C1 segment of cervical spinal cord (tissue), 14 donors: ENCODE measurements at places on chromosomes 5 and 9.
A peak's percentile ranks its signal among the peaks of the same experiment; 100 is the strongest.

- no peak for DNase-seq
These were observed at the start of gene PCDHA1 for GRCh38 chr5:140785905-140786686. Gene PCDHA1 (plus strand): TSS chr5:140786140.

DNA sequence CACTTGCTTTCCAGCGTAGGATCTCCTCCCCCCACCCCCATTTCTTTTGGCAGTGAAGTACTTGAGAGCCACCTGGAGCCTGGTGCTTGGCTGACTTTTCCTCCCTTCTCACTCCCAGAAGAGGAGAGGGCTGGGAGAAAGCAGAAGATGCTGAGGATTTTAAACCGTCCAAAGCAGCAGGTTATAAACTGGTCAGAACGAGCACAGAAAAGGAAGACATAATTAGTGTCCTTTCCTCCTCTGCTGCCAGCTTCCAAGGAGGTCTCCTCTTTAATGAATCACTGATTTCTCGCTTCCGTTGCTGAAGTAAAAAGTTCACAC lies 563 bp upstream of the FGF10 start:
- no peak for DNase-seq

DNA sequence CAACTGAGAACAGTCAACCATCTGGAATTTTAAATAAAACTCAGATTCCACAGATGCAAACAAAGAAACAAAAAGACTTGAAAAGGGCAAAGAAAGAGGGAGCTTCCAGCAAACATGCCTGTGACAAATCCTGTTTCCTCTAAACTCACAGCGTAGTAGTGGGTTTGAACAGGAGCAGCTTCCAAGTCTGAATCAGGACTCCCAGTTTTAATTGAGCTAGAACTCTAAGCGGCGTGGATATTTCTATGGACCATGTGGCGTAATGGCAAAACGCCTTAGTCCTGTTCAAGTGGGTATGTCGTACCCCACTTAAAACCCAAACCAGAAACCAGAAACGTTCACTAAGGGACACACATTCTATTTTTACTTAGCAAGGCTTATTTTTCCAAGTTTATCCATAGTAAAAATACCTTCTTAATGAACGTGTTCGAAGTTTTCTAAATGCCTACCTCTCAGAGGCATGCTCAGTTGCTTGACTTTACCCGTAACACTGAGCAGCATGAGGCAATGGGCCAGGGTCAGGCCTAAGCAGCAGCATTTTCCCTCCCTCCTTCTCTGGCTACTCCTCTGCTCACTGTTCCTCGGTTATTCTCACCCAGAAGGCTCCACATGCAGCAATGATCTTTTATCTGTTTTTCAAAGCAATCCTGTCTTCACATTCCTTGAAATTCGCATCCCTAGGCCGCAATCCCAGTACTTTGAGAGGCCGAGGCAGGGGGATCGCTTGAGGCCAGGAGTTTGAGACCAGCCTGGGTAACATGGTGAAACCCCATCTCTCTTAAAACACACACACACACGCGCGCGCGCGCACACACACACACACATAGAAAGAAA lies 77.9 kb downstream of the FNBP1 start:
- peak; percentile 6 for DNase-seq

- no peak for DNase-seq
These were observed 638 bp downstream of the DIRAS2 start for GRCh38 chr9:90641884-90642487.

DNA sequence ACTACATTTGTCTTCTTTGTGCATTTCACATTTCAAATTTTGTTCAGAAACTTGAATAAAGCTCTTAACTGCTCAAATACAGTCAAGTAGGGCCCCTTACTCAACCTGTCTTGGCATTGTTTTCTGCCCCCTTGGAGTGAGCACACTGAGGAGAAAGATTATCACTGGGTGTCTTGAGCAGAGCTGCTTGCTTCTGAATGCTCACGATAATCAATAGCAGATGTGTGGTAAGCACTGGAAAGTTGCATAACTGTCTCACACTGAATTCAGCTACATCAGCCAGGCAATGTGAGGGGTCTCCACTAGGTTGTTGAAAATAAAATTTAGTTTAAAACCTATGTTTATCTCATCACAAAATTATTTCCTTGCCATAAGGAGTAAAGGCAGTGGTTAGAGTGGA lies 7.8 kb upstream of the TNFAIP8 start:
- DNase-seq: no peak

- no peak for DNase-seq
These were observed 688.6 kb upstream of the SEMA6A start for GRCh38 chr5:117263231-117263630.

DNA sequence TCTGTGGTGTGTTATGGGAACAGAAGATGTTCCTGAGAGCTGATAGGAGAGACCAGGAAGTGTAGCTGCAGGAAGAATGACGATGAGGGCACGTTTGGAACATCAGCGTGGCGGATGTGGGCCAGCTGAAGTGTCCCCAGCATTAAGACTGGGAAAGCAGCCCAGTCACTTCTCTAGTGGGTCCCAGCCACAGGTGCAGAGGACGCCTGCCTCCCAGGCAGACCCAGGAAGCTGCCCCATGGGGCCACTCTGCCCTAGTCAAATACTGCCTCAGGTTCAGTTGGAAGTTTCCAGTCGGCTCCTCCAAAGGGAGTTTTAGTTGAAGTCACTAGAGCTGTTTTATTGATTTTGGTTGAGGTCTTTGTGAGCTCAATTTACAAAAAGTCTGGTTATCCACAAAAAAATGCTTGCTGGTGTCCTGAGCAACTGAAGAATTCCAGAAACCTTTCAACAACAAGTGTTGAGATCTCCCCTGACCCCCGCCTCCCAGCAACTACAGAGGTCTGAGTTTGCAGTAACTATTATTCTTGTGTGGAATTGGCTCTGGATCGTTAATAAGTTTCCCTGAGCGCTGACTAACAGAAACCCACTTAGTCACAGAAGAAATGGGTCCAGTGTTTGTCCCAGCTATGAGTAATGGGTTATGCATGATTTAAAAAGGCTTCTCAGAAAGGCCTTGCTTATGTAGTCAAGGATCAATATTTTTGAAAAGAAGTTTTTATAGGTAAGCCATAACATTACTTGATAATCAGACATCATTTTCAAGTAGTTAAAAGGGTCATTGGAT lies 294.1 kb downstream of the FANCC start:
- no peak for DNase-seq

- no peak for DNase-seq
These were observed 1075.0 kb downstream of the CDH9 start for GRCh38 chr5:25963251-25964008.

- no peak for DNase-seq
These were observed 34.7 kb downstream of the C9orf50 start for GRCh38 chr9:129586245-129586644.

DNA sequence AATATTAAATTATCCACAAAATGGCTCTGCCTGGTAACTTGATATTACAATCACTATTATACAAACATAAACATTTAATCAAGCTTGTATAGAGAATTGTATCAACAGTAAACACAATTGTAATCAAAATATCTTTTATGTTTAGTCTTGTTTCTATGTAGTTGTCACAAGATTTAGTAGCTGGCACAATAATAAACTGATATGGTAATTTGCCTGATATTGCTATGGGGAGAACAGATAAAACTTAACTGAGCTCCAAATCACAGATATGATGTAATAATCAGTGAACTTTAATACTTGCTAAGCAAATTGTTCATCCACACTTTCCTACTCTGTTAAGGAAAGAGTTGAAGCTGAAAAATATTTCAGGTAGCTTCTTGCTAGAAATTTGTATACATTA lies 189.8 kb downstream of the MPDZ start:
- DNase-seq: no peak

DNA sequence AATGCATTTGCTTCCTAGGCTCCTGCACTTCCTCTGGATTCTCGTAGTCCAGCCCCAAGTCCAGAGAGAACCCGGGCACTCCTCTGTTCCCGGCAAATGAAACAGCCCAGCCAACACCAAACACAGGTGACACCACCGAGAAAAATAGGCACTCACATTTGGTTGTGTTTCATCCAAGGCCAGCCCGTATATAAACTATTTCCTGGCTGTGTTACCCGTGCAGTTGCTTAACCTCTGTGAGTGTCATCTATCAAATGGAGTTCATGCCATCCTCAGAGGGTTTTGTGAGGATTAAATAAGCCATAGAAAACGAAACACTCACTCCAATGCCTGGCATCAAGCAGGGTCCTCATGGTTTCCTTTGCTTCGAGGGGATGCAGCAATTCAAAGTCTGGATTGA lies 115.2 kb downstream of the BOD1 start:
- no peak for DNase-seq

GRCh38 chr5:149940941-149941644 lies 3.5 kb downstream of the PDE6A start:
- DNase-seq: no peak

DNA sequence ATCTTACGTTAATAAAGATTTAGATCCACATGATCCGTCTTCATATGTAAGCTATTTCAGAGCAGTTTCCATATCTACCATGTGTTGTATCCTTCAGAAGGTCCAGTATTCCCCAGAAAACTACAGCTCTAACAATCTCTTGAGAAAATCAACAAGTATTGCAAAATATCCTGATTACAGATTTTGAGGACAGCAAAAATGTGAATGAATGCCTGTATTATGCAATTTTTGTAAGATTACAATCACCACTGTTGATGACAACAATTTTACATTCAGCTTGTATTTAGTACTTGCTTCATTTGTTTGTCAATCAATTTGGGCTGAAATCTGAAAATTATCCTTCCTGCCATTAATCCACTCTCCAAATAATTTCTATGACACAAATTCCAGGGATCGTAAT lies 43.0 kb upstream of the FLT4 start:
- DNase-seq: no peak

DNA sequence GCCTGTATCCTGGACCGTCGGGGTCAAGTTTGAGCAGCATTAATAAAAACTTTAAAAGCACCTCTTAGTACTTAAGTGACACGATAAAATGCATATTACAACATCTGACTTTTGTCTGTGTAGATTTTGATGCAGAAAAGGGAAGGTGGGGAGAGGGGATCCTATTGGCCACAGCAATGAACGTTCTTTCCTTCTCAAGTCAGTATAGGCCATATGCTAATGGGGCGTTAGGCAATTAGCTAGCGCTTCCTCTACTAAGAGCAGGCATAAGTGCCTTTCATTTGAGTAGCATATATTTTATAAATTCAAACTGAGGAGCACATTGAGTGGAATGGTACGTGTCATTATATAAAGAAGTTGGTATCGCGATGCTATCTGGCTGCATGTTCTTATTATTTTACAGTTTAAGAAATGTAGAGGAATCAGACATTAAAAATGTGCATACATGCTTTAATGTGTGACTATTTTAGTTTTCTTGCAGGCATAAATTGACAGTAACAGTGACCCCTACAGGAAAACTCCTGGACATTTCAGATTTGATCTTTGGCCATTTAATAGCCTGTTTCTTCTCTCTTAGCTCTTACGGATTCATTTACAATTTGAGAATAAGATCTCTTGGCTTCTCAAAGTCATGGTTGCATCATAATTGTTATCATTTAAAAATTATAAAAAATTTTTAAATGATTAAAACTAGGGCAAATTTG lies 1.1 kb upstream of the GNA14 start:
- DNase-seq: no peak

DNA sequence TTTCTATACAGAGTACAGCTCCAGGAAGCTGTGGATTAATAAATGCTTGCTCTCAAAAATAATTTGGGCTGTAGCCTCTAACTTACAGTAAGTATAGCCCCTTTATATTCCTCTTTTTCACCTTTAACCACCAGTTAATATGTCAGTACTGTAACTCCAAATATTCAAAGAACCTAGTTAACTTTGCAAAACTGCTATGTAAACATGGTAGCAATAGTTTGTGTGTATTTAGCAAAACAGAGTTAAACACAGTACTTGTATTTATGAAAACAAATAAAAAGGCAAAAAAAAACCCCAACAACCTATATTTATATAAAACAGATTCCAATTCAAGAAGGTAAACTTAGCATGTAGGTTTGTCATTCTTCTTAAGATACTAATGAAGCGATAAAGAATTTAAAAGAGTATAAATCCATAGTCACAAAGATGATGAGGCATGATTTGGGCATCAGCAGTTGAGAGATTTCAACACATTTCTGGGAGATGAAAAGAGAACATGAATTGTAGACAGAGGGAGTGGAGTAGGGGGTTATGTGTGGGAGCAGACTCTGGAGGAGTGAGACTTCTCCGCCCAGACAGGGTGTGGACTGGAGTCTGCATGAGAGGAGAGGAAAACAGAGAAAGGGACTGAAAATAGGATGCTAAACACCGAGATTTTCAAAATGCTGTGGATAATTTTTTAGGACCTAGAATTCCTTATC lies 47.0 kb upstream of the F2RL1 start:
- no peak for DNase-seq

GRCh38 chr5:90099099-90099498 lies 310.5 kb downstream of the CETN3 start:
- no peak for DNase-seq

DNA sequence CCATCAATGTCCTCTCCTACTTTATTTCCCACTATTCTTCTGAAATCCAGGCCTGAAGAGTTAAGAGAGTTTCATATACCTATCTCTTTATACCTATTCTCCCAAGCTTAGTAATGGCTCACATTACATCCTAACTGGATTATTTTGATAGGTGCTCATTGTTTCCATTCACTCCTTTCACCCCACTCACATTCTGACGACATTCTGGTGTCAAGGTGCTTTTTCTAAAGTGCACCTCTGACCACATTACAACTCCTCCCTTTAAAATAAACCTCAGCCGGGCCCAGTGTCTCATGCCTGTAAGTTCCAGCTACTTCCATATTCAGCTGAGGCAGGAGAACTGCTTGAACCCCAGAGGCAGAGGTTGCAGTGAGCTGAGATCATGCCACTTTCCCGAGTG lies 417.1 kb downstream of the BNC2 start:
- no peak for DNase-seq

- no peak for DNase-seq
These were observed 2308.8 kb upstream of the ACO1 start for GRCh38 chr9:30075451-30076199.

- DNase-seq: no peak
These were observed 8.6 kb downstream of the NINJ1 start for GRCh38 chr9:93125331-93125894.

DNA sequence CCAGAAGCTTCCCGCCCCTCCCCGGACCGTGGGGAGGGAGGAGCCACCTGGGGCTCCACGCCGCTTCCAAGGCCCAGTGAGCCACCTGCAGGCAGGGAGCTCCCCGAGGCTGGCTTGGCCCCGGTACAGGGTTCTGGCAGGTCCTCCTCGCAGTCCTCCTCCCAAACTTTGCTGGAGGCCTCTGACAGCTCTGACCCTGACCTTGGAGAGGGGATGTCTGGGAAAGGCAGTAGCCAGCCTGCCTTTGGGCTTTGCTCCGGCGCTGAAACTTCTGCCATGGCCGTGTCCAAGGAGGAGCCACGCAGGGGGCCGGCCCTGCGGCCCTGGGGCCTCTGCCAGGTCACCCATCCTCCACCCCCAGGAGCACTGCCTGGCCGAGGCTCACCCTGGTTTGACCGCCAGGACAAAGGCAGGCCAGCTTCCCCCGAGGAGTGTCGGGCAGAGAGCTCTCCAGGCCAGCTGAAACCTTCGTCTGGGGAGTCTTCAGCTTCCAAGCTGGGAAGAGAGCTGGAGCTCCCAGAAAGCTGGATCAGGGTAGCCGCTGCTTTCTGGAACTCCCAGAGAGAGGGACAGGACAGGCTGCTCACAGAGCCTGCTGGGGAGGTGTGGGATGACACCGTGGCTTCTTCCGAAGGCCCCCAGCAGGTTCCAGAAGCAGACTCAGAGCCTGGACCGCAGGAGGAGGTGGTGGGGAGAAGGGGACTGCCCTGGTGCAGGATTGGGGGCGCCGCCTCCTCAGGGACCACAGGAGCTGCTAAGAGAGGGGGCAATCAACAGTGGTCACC lies 9.0 kb upstream of the QSOX2 start:
- no peak for DNase-seq
